ENCODE measurements at places on chromosomes 1 and 21. TPM values are rescaled to one million over a fixed set of nuclear protein-coding genes. Genes with fewer than 3 reads are reported as not detected.
A peak's percentile ranks its signal among the peaks of the same experiment; 100 is the strongest.

ZBTB8B gene
- not detected for total RNA-seq

CYP4B1 gene
- not detected for total RNA-seq

NCF2 gene
- 29.5 TPM for total RNA-seq

SRGAP2C gene
- total RNA-seq = 19.1 TPM

RHBDL2 gene
- total RNA-seq = not detected

TNN gene
- total RNA-seq = not detected

TAS1R1 gene
- total RNA-seq = not detected

MAP3K21 gene
- 2.7 TPM for total RNA-seq

RHD gene
- not detected for total RNA-seq

BLACAT1 gene
- total RNA-seq = 0.97 TPM

HSF2BP gene
- total RNA-seq = 1.9 TPM

HENMT1 gene
- 25.1 TPM for total RNA-seq

TRNP1 gene
- 0.49 TPM for total RNA-seq

- H3K4me1 ChIP-seq = no peaks in the 10 kb centered on the region
- H3K36me3 ChIP-seq = no peaks in the 10 kb centered on the region
- H3K4me3 ChIP-seq = no peak overlapping the region
- H3K27ac ChIP-seq = no peak overlapping the region
- no peaks in the 10 kb centered on the region for H3K27me3 ChIP-seq
- DNase-seq = no peak
These were observed 196.0 kb downstream of the FMN2 start for GRCh38 chr1:240287722-240288121.

GRCh38 chr1:83905315-83905907 is 93.5 kb downstream of the TTLL7 start:
- H3K4me3 ChIP-seq = no peak overlapping the region
- no peaks in the 10 kb centered on the region for H3K36me3 ChIP-seq
- H3K27me3 ChIP-seq = peaks cover 17% of the 10 kb centered on the region
- DNase-seq = peak; percentile 12

- peaks cover 50% of the 10 kb centered on the region for H3K4me1 ChIP-seq
- H3K4me3 ChIP-seq = peak overlapping the region; percentile 83
- DNase-seq = no peak
- peak overlapping the region; percentile 88 for H3K27ac ChIP-seq
- no peaks in the 10 kb centered on the region for H3K27me3 ChIP-seq
- peaks cover 26% of the 10 kb centered on the region for H3K36me3 ChIP-seq
These were observed 548 bp upstream of the CDC20 start for GRCh38 chr1:43358121-43358745.

- H3K27ac ChIP-seq = peak overlapping the region; percentile 98
- no peak for DNase-seq
- H3K36me3 ChIP-seq = peaks cover 9% of the 10 kb centered on the region
- H3K4me1 ChIP-seq = peaks cover 46% of the 10 kb centered on the region
These were observed 186.5 kb downstream of the TGFBR3 start for GRCh38 chr1:91699339-91699974.

- peak; percentile 49 for DNase-seq
- H3K4me1 ChIP-seq = peaks cover 63% of the 10 kb centered on the region
These were observed 3.6 kb upstream of the MAN1A2 start for GRCh38 chr1:117363571-117364048.

GRCh38 chr1:66265796-66266195 is 268.2 kb upstream of the SGIP1 start:
- DNase-seq = no peak
- peaks cover 69% of the 10 kb centered on the region for H3K4me1 ChIP-seq
- H3K27me3 ChIP-seq = no peaks in the 10 kb centered on the region
- no peak overlapping the region for H3K27ac ChIP-seq
- no peaks in the 10 kb centered on the region for H3K36me3 ChIP-seq

GRCh38 chr1:67713057-67713846 is 28.3 kb downstream of the GADD45A start:
- no peak overlapping the region for H3K4me3 ChIP-seq
- H3K36me3 ChIP-seq = no peaks in the 10 kb centered on the region
- H3K27me3 ChIP-seq = no peaks in the 10 kb centered on the region
- H3K27ac ChIP-seq = no peak overlapping the region
- no peak for DNase-seq

- H3K4me3 ChIP-seq = peak overlapping the region; percentile 84
- no peak for DNase-seq
- no peaks in the 10 kb centered on the region for H3K36me3 ChIP-seq
- H3K27ac ChIP-seq = no peak overlapping the region
These were observed 1.5 kb downstream of the HES5 start for GRCh38 chr1:2528611-2528965.

DNA sequence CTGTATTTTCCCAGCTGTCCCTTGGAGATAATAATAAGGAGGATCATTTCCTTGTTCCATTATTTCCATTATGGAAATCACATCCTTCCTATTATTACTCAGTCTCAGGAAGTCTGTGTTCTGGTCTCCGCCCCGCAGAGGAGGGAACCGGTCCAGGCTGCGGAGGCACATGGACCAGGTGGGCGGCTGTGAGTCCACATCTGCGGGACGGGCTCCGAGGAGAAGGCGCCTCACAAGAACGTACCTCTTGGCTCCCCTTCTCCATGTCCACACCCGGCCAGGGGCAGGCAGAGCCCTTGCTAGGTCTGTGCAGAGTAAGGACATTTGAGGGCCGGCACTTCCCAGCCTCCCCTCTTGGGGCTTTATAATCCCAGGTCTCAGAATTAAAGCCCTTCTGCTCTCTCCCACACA is 14.6 kb downstream of the RAB7B start:
- no peak overlapping the region for H3K27ac ChIP-seq
- H3K27me3 ChIP-seq = peaks cover 26% of the 10 kb centered on the region
- H3K4me3 ChIP-seq = no peak overlapping the region
- H3K36me3 ChIP-seq = no peaks in the 10 kb centered on the region
- H3K4me1 ChIP-seq = no peaks in the 10 kb centered on the region
- no peak for DNase-seq

DNA sequence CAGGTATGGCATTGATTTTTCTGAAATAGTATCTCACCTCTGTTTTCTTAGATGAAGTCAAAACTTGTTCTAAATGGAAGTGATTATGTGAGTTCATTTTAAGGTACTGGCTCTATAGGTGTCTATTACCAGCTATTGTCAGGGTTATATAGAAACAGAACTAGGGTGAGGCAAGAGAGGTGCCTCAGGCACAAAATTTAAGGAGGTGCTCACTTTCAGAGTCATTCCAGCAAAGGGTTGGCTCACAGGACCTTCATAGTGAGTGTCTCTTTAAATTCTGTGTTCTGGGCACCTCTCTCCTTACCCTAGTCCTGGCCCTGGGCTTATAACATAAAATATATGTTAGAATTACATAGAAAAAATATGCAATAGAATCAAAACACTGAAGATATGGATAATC is 49.3 kb downstream of the KIAA0319L start:
- H3K4me1 ChIP-seq = peaks cover 58% of the 10 kb centered on the region
- peaks cover 7% of the 10 kb centered on the region for H3K36me3 ChIP-seq
- H3K4me3 ChIP-seq = peak overlapping the region; percentile 7
- H3K27ac ChIP-seq = no peak overlapping the region
- no peaks in the 10 kb centered on the region for H3K27me3 ChIP-seq

DNA sequence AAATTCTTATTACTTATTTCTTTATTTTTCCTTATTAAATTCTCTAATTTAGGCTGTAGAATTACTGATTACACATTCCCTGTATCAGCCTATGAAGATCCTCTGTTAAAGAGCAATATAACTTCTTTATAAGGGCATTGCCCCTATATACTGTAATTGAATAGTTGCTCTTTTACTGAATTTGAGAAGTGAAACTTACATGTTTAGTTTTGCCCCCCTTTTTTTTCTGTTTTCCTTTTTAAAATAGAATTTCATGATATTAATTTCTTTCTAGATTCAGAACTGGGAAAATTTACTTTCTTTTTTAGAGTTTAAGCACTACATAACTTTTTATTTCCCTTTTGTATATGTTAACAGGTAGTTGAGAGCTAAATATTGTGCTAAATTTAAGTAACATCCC is 29.5 kb upstream of the PGM1 start:
- no peaks in the 10 kb centered on the region for H3K4me1 ChIP-seq
- H3K27me3 ChIP-seq = no peaks in the 10 kb centered on the region
- no peak overlapping the region for H3K4me3 ChIP-seq
- no peak for DNase-seq
- no peak overlapping the region for H3K27ac ChIP-seq
- peaks cover 1% of the 10 kb centered on the region for H3K36me3 ChIP-seq

- peak within 1 kb of the TSS; percentile 100 for H3K27ac ChIP-seq
- peak; percentile 86 for DNase-seq
- H3K4me1 ChIP-seq = peaks cover 75% of the 10 kb centered on the region
- no peaks in the 10 kb centered on the region for H3K27me3 ChIP-seq
These were observed at the start of gene LCK for GRCh38 chr1:32250893-32251716. Gene LCK (plus strand): TSS chr1:32251265. CDS start chr1:32274330, 23,065 bp downstream.

GRCh38 chr1:207992677-207993236 is 81.8 kb upstream of the CD34 start:
- no peaks in the 10 kb centered on the region for H3K4me1 ChIP-seq
- peaks cover 15% of the 10 kb centered on the region for H3K27me3 ChIP-seq
- no peak overlapping the region for H3K27ac ChIP-seq
- H3K4me3 ChIP-seq = no peak overlapping the region

GRCh38 chr1:39751595-39751994 is 12.9 kb downstream of the PPIE start:
- H3K4me3 ChIP-seq = no peak overlapping the region
- peaks cover 38% of the 10 kb centered on the region for H3K36me3 ChIP-seq
- no peaks in the 10 kb centered on the region for H3K27me3 ChIP-seq
- no peak for DNase-seq
- no peak overlapping the region for H3K27ac ChIP-seq
- H3K4me1 ChIP-seq = no peaks in the 10 kb centered on the region

DNA sequence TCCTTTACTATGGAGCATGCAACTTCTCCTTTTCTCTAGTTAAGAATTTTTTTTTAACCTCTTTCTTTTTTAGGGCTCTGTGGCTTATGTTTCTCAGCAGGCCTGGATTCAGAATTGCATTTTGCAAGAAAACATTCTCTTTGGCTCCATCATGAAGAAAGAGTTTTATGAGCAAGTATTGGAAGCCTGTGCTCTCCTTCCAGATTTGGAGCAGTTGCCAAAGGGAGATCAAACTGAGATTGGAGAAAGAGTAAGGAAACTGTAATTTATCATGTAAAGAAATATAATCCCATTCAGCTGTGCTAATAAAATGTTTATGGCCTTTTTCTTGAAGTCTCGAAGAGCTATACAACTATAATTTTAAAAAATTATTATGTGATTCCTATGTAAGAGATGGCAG is 70.1 kb downstream of the HSPA13 start:
- no peaks in the 10 kb centered on the region for H3K4me1 ChIP-seq
- no peak overlapping the region for H3K27ac ChIP-seq
- peaks cover 10% of the 10 kb centered on the region for H3K27me3 ChIP-seq

GRCh38 chr1:227828786-227829185 is 13.3 kb downstream of the PRSS38 start:
- DNase-seq = no peak
- H3K27ac ChIP-seq = no peak overlapping the region
- peaks cover 4% of the 10 kb centered on the region for H3K36me3 ChIP-seq
- H3K4me3 ChIP-seq = no peak overlapping the region

GRCh38 chr1:10957133-10957532 is 55.3 kb upstream of the TARDBP start:
- DNase-seq = no peak
- no peak overlapping the region for H3K4me3 ChIP-seq

GRCh38 chr1:218674280-218674773 is 329.2 kb downstream of the TGFB2 start:
- no peaks in the 10 kb centered on the region for H3K36me3 ChIP-seq
- no peak overlapping the region for H3K27ac ChIP-seq
- no peak for DNase-seq
- no peaks in the 10 kb centered on the region for H3K27me3 ChIP-seq
- no peaks in the 10 kb centered on the region for H3K4me1 ChIP-seq

DNA sequence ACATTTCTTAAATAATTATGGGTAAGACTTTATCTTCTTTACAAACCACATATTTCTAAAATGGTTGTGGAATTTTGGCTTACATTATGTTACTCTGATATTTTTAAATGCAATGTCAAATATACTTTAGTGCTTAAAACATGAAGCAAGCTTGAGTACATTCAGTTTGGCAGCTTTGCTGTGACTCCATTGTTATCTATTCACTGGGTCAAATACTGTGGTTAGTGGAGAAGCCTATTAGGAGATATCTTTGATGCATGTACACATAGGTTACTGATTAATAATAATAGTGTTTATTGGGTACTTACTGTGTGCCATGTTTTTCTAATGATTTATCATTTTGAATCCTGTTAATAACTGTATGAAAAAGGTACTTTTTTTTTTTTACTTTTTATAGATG is 520.4 kb upstream of the B3GALT2 start:
- no peaks in the 10 kb centered on the region for H3K36me3 ChIP-seq
- H3K27me3 ChIP-seq = no peaks in the 10 kb centered on the region
- H3K4me3 ChIP-seq = no peak overlapping the region
- H3K27ac ChIP-seq = no peak overlapping the region

GRCh38 chr1:81752840-81753239 is 47.9 kb upstream of the ADGRL2 start:
- H3K27ac ChIP-seq = no peak overlapping the region
- H3K4me3 ChIP-seq = no peak overlapping the region
- no peaks in the 10 kb centered on the region for H3K4me1 ChIP-seq

DNA sequence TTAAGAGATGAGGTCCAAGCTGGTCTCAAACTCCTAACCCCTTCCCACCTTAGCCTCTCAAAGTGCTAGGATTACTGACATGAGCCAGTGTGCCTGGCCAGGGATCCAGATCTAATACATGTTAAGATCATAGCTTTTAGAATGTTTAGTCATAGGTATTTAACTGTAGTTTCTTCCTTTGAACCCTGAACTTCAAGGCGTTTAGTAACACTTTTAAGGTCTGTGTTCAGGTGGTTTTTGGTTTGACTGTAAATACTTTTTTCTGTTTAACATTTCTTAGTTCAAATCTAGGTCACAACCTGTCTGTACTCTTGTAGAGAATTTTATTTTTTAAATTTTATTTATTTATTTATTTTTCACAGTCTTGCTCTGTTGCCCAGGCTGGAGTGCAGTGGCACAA is 28.1 kb downstream of the RAP1A start:
- H3K4me1 ChIP-seq = peaks cover 82% of the 10 kb centered on the region
- peak overlapping the region; percentile 53 for H3K4me3 ChIP-seq
- DNase-seq = no peak
- H3K27me3 ChIP-seq = no peaks in the 10 kb centered on the region
- peaks cover 4% of the 10 kb centered on the region for H3K36me3 ChIP-seq

DNA sequence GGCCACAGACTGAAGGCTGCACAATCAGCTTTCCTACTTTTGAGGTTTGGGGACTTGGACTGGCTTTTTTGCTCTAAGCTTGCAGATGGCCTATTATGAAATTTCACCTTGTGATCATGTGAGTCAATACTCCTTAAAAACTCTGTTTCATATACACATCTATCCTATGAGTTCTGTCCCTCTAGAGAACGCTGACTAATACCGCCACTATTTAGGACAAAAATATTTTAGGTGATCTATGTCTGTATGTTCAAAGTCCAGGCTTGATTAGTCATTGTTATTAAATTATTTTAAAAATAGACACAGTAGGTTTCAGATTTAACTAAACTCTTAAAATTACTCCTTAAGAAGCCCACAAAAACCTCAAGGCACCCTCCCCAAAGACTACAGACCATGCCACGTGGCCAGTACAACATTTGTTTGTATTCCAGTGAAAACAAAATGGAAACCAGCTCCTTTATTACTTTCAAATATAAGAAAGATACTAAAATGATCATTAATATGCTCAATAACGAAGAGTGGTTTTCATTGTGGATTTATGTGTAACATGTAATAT is 63.1 kb downstream of the TMPRSS15 start:
- H3K4me3 ChIP-seq = no peak overlapping the region
- no peak overlapping the region for H3K27ac ChIP-seq
- H3K4me1 ChIP-seq = no peaks in the 10 kb centered on the region
- no peak for DNase-seq
- H3K27me3 ChIP-seq = no peaks in the 10 kb centered on the region

Measured in activated T-cell treated with anti-CD3 and anti-CD28 coated beads, Interleukin-2, amount 50 U/mL, for 72 hours (primary cell).